ENCODE measurements at places on chromosomes 2 and 18. TPM values are rescaled to one million over a fixed set of nuclear protein-coding genes. Genes with fewer than 3 reads are reported as not detected.

DNA sequence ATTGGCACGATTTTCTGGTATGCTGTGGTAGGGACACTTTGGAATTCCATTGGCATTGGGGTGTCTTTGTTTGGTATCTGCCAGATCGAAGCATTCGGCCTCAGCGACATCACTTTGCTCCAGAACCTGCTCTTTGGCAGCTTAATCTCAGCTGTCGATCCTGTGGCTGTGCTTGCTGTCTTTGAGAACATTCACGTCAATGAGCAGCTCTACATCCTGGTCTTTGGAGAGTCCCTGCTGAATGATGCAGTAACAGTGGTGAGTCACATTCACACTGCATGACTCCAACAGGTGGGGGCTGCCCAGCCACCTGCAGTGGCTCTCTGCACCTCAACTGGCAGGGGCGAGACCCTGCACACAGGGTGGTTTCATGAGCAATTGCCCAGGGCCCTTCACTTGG, 38.4 kb downstream of the SLC9A2 start:
- no peak for DNase-seq

The MZT2A gene
- total RNA-seq, result 91.2 TPM

The FBLN7 gene
- 1.9 TPM for total RNA-seq

- no peak for DNase-seq
These were observed 76.0 kb downstream of the HS1BP3 start for GRCh38 chr2:20574930-20575329.

GRCh38 chr2:28068088-28068487, 177.6 kb downstream of the BABAM2 start:
- no peak for DNase-seq

The CYS1 gene
- 12.0 TPM for total RNA-seq

The KATNAL2 gene
- total RNA-seq, result 2.8 TPM

GRCh38 chr2:165902934-165903333, 50.6 kb downstream of the TTC21B start:
- DNase-seq, result no peak

DNA sequence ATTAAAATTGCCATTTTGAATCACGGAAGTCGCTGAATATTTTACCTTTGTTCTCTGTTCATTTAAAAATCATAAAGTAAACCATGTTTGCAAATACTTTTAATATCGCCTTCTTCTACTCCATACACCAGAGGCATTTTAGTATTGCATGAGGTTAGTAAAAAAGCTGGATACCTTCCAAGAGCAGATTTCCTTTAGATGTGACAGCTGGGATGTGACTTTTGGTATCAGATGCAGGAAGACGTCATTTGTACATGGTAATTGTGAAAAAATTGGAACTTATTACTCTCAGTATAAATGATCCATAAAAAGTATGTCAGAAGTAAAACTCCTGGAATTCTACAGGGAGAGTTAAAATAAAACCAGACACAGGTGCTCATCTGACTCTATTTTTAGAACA, 89.5 kb downstream of the SLC4A10 start:
- DNase-seq, result no peak

GRCh38 chr2:110858993-110859701, 126.8 kb downstream of the ACOXL start:
- DNase-seq, result no peak

DNA sequence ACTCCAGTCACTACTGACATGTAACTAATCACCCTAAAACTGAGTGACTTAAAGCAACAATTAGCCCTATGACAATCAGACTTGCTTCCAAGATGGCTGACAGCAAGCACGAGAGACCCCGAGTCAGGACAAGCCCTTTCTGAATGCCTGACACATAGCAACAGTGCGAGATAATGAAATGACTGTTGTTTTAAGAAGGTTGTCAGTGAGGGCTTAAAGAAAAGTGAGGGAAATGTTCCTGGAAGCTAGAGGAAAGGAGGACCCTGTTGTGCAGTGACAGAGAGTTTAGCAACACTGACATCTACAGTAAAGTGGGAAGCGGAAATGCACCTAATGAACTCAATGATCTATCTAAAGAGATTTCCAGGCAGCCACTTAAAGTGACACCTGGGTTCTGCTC, 163.1 kb downstream of the STK39 start:
- DNase-seq, result no peak

GRCh38 chr18:1408376-1408775, 503.7 kb downstream of the ADCYAP1 start:
- no peak for DNase-seq

GRCh38 chr18:59547581-59548182, 149.5 kb downstream of the CCBE1 start:
- no peak for DNase-seq

The PKP4 gene
- total RNA-seq, result 38.1 TPM

- DNase-seq, result no peak
These were observed 1.2 kb downstream of the BABAM2 start for GRCh38 chr2:27891673-27892105.

The ASPRV1 gene
- 2.1 TPM for total RNA-seq

DNA sequence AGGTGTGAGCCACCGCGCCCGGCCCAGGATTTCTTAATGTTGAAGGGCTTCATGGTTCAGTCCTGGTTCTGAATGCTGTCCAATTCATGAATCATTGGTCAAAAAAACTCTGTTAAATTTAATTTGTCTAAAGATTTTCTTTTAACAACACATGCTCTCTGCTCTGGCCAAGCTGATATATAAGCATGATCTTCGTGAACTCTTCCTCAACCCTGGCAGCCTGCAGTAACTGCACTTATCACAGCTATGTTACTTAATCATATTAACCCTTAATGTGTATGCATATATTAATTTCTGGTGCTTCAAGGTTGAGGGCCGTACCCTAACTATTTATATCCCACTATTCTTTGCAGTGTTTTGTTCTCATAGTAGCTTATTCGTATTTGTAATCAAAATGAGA, 29.4 kb upstream of the FRZB start:
- DNase-seq, result no peak

- DNase-seq, result no peak
These were observed 5.9 kb upstream of the CNNM3 start for GRCh38 chr2:96809951-96810782.

The SCYGR3 gene
- not detected for total RNA-seq

DNA sequence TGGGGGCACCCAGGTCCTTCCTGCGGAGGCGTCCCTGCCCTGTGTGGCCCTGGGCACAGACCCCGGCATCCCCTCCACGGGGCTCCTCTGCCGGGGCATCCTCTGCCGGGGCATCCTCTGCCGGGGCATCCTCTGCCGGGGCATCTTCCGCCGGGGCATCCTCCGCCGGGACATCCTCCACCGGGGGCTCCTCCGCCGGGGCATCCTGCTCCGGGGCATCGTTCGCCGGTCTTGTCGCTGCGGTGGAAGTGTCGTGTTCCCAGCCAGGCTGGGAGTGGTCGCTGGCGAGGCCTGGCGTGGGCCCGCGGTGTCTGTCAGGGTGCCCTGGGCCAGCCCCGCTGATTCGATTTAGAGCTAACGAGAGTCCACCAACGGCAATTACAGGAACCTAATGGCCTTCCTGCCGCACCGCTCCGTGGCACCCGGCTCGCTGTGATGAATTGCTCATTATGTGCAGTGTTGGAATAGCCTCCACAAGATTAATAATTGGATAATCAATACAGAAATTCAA, 115.1 kb downstream of the NFATC1 start:
- peak; percentile 31 for DNase-seq

- DNase-seq, result no peak
These were observed 37.3 kb upstream of the MALL start for GRCh38 chr2:110152943-110153342.

DNA sequence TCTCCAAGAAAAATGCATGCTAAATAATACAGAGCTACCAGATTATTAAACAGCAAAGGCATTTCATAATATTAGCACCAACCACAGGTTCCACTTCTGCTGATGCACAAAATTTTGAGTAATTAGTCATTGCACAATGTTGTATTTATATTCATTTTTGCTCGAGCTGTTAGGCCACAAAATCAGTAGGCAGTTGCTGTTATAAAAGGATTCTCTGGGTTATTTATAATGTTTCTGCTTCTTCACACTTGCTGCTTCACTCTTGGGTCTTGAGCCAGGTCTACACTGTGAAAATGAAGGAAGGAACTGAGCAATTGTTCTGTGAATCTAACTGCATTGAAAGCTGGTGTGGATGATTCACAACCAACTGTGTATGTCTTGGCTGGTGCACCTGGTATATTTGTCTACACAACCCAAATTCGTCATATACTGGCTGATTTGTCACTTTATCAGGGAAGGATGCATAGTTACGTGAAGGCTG, 38.3 kb downstream of the MRPL33 start:
- no peak for DNase-seq

GRCh38 chr2:44937688-44938240, 3.7 kb upstream of the SIX3 start:
- no peak for DNase-seq

The PDE1A gene
- 11.4 TPM for total RNA-seq

The LIMS4 gene
- 3.5 TPM for total RNA-seq

GRCh38 chr18:76441002-76441667, 53.9 kb downstream of the ZNF516 start:
- DNase-seq, result peak; percentile 37

DNA sequence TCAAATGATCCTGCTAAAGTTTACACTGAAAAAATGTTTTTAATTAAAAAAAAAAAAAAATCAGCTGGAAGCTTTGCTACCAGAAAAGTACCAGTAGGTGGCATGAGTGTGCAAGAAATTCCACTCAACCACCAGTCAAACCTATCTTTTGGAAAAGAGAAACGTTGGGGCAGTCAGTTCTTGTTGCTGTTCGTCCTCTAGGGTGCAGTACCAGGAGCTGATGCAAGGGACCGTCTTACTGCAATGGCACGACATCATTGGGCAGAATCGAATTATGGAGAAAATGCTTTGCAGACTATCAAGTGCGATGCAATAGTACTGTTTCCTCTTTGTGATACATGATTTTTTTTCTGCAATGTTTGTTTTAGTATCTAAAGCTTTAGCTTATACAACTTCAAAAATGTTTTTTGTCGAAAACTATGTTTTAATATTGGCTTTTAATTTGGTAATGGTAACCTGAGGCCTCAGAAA, 18.3 kb downstream of the YPEL5 start:
- DNase-seq, result no peak

DNA sequence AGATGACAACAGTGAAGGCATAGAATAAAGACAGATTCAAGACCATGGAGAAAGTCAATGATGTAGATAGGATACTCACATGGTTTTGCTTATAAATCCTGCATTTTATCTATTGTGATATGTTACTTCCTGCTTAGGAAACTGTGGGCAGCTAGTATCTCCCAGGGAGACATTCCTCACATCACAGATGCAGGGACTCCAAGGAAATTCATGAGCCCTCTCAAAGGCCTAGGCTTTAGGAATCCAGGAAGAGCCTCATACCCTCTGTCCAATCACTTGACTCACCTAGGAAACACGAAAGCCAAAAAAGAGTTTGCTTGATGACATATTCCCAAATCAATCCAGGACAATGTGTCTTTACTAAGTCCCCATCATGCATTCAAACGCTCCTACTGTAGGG, 247.8 kb upstream of the KLHL29 start:
- no peak for DNase-seq

GRCh38 chr2:65604246-65604645, 171.8 kb upstream of the SPRED2 start:
- no peak for DNase-seq

DNA sequence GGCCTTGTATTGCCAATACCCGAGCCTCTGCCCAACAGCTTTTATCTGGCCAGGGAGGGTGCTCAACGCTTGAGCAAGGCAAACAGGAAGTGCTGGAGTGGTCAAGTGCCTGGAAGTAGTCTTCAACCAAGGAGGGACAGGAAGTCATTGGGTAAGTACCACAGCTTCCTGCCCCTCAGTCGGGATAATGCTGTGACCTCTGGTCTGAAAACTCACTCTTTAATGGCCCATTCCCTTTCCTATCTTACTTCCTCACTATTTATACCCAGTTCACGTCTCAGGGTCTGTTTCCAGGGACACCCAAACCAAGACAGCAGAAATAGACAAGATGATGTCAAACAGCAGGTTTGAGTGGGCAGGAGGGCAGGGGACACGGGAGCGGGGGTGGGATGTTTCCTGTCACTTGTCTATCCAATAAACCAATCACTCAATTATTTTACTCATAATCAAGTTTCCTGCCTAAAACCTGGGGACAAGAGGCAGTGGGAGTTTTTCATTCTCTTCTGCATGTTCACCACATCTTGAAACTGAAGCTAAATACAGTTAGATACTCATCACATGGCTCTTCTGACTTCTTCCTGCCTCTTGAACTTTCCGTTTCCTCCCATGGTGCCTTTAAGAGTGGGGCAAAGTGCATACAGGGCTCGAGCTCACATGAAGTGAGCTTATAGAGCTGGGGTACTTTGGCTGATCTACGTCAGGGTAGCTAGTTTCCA, 68.9 kb upstream of the CAB39 start:
- no peak for DNase-seq

DNA sequence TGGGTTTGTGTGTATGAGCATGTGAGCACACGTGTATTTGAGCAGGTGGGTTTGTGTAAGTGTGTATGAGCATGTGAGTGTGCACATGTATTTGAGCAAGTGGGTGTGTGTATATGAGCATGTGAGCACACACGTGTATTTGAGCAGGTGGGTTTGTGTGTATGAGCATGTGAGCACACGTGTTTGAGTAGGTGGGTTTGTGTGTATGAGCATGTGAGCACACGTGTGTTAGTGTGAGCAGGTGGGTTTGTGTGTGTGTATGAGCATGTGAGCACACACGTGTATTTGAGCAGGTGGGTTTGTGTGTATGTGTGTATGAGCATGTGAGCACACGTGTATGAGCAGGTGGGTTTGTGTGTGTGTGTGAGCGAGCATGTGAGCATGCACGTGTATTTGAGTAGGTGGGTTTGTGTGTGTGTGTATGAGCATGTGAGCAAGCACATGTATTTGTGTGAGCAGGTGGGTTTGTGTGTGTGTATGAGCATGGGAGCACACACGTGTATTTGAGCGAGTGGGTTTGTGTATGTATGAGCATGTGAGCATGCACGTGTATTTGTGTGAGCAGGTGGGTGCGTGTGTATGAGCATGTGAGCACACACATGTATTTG, 169.7 kb downstream of the TWIST2 start:
- DNase-seq, result no peak

The PDE11A gene
- total RNA-seq, result 1.5 TPM

DNA sequence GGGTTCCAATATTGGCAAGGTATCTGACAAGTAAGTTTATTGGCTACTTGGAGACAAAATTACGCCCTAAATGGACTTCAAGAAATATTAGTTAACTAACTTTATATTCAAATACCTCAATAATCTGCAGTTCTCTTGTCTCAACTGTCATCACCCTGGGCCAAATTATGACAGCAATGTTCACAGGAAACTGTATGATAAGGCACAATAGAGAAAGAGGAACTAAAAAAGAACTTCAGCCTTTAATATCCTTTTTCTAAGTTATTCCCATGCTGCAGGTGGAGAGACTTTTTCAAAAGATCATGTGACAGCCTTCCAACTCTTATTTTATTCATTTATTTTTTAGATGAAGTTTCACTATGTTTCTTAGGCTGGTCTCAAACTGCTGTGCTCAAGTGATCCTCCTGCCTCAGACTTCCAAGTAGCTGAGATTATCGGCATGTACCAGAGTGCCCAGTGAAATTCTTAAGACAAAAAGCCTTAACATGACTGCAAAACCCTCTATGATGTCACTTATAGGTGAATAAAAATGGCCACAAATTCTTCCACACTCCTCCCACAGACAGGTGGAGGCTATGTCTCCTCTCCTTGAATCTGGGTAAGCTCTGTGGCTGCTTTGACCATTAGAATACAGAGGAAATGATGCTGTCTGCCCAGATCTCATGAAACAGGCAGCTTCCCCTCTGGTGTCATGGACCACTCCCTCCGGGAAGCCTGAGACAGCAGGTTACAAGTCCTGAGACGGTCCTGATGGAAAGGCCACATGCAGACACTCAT, 211.0 kb downstream of the TGIF1 start:
- no peak for DNase-seq

The PSTPIP2 gene
- 4.6 TPM for total RNA-seq

The CHRNG gene
- not detected for total RNA-seq

GRCh38 chr18:9941103-9941502, 27.3 kb downstream of the VAPA start:
- DNase-seq, result peak; percentile 34

The IHH gene
- not detected for total RNA-seq

Data from ovary (tissue), 10 donors.